ENCODE measurements at places on chromosomes 5 and 9.
A peak's percentile ranks its signal among the peaks of the same experiment; 100 is the strongest.

DNA sequence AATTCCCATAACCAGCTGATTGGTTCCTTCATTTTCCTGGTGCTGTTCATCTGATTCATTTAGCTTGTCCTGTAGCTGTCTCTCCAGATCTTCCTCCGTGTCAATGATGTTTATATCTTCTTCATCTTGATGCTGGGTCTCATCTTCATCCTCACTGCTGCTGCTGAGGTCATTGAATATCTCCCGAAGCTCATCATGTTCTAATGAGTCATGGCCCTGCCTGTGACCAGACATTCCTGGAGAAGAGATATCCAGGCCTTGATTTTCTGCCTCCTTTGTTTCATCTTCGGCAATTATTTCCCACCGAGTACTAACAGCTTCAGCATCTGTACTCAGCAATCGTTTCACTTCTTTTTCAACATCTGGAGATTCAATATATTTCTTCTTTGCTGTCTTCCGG is 1.4 kb downstream of the TAF7 start:
- no peak for DNase-seq

DNA sequence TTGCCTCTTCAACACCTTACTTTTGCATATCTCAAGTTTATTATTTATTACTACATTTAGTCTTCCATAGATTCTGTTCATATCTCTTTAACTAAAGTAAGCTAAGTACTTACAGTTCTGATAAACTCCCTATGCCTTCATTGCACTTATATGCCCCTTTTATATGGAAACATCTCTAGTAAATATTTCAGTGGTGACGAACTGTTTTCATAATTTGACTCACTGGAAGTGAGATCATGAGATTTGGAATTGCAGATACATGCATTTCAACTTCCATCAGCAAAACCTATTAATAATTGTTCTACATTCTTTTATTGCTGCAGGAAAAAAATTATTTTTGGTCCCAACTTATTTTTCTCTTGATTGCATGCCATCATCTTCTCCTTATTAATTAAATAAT is 263.5 kb downstream of the CD180 start:
- DNase-seq: no peak

DNA sequence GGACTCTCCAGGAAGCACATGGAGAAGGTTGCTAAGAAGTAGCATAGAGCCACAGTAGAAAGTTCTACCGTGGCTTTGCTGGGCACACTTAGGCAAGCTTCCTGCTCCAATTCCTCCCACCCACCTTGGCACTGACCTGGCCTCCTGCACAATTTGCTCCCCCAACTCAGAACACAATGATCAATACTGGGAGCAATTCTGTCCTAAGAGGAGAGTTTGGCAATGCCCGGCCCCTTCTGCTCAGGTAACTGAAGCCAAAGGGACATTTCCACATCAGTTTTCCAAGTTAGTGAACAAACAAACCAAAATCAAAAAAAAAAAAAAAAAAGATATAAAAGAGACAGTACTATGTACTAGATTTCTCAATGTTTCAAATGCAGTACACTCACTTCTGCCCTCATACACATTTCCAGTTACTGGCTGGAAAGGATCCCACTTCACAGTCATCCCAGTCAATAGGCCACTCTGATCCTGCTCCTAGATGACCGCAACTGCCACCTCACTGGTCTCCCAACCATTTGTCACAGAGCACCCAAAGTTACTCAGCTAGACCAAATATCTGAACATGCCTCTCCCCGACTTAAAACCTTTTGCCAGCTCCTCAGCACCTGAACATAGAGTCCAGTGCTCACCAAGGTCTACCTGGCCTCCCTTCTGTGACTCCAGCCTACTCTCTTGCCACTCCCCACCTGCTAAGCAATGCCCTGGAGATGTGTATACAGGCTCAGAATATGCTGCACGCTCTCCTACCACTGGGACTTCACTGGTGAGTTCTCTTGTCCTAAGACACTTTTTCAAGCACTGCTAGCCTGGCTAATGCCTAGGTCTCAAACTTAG is 21.3 kb downstream of the ABCA1 start:
- no peak for DNase-seq

DNA sequence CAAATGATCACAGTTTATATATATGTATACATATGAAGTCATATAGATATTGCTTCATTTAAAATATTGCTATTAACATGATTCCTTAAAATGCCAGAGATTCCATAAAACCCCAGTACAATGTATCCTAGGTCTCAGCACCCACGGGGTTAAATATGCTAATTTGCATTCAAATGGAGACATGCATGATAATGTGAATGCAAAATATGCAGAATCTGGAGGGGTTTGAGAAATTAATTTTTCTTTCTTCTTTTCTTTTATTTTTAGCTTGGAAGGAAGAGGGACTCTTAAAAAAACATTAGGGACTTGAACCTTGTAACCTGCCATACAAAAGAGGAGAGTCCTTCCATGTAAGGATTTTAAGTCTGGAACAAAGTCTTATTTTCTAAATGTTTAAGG is 211.9 kb downstream of the MEF2C start:
- no peak for DNase-seq

GRCh38 chr5:170533383-170533782 is 29.6 kb downstream of the KCNIP1 start:
- no peak for DNase-seq

- DNase-seq: no peak
Observed at GRCh38 chr5:139946006-139946405, 97.1 kb downstream of the NRG2 start.

GRCh38 chr9:126707083-126707482 is 93.4 kb downstream of the LMX1B start:
- DNase-seq: no peak

GRCh38 chr5:77266291-77266690 is 55.8 kb downstream of the PDE8B start:
- no peak for DNase-seq

- DNase-seq: no peak
Observed at GRCh38 chr5:54361691-54362411, 51.5 kb upstream of the ARL15 start.

DNA sequence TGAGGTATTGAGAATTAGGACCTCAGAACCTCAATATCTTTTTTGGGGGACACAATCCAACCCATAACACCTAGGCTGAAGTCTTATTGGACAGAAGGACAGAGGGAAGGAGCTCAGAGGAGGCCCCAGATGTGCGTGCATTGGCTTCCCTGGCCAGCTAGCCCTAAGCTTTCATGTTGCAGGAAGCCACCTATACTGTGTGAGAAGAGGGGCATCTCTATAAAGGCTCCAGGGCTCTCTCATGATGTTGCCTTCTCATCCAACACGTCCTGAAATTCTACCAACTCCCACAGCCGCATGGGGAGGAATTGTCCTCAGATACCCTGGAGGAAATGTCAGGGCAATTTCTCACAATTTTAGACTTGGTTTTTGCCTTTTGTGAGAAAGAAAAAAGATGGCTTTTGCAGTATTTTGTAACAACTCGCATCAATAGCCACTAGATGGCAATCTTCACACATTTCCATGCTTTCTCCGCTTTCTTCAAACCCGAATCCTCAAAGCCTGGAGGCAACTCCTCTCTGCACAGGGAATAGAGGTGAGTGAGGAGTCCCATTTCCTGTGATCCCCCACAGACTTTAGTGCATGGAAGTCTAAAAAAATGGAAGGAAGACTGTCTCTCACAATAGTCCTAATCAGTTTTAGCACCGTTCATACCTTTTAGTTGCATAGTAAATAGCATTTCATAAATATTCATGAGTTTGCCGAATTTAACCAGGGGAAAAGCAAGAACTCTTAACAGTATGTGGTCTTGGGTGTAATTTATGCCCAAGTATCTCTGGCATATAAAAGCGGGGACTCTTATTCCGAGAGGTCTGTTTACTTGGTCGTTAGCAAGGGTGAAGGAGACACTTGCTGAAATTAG is 7.4 kb upstream of the PPP3R2 start:
- peak; percentile 21 for DNase-seq

DNA sequence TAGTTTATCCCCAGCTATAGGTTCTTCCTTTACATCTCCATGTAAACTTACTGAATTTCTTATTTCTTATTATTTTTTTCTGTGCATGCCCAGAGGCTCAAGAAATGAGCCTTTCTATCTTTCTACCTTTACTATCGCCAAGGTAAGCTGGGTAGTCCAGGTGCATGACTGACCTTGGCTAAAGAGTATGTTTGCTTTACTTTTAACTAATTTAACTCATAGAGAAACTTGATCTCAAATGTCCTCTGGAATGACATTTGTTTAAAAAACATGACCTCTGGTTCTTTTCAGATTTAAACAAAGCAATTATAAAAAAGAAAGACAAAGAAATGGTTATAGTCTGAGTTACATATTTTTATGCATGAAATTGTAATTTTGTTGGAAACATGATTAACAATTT is 397 bp downstream of the C6 start:
- no peak for DNase-seq

DNA sequence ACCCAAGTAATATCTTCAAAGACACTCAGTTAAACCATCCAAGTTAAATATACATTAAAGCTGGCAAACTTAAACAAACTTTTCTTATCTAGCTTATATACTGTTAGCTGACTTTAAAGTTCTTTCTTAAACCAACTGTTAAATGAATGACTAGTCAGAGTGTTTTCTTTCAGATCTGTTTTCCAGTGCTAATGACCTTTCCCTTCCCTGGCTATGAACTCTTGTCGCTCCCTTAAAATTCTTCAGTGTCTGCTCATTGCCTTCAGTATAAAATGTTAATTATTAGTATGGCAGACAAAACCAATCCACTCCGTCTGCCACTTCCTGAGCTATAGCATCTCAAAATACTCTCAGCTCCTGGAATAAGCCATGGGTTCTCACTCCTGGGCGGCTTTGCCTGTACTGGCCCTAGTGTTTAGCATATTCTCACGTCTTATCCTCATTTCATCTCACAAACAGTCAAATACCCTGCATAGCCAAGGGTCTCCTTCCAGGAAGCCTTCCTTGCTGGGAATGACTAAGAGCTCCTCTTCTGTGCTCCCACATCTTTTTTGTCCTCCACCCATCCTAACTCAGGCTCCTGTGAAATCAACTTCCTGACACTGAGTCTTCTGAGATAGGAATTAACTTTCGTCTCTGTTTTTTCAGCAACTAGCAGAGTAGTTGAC is 87.7 kb downstream of the VCAN start:
- DNase-seq: no peak

DNA sequence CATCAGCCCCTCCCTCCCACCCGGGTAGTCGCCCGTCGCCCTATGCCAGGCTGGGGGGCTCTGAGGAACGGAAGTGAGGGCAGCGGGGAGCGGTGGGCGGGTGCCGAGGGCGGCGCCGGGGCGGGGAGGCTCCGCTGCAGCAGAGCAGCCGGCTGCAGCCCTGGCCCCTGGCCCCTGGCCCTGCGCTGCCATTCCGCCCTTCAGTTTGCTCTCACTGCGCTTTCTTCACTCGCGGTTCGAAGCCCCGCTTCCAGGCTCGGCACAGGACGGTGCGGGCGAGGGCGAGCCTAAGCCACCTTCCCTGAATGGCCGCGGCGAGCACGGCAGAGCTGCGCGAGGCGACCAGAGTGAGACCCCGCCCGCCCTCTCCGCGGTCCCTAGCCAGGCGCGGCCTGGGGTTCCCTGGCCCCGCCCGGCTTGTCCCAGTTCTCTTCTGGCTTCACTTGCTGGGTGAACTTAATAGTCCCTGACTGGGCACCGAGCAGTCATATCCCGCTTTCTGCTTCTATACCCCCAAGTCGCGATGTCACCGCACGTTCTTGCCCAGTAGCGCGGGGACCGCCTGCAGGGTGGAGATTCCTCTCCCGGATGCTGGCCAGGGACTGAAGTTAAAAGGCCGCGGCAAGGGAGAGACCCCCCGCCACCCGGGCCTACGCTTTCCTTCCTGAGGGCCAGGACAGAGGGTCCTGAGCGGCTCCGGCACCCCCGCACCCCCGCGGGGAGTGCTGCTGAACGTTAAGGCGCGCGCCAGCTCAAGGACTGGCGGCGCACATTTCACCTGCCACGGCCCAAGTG is 623 bp upstream of the TRIM36 start:
- DNase-seq: peak; percentile 12

DNA sequence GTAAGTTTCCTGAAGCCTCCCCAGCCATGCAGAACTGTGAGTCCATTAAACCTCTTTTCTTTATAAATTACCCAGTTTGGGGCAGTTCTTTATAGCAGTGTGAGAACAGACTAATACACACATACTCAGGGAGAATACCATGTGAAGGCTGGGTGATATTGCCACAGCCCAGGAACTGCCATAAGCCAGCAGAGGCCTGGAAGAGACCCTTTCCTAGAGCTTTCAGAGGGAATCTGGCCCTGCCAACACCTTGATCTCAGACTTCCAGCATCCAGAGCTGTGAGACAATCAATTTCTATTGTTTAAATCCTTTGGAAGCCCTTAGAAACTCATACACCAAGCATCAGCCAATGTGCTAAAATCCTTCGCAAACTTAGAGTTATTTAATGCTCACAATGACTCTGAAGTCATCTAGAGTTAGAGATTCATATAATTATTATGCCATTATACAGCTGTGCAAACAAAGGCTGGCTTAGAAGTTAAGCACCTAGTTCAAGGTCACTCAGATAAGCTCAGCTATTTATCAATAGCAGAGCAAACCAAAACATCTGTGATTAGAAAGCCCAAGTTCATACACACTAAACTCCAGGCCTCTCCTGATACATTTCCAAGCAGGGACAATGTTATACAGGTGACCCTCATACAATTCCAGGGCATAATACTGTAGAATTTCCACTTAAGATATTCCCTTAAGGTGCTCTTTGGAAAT is 531.8 kb upstream of the DAP start:
- no peak for DNase-seq

GRCh38 chr9:112535811-112536210 is 49.2 kb downstream of the KIAA1958 start:
- DNase-seq: no peak

DNA sequence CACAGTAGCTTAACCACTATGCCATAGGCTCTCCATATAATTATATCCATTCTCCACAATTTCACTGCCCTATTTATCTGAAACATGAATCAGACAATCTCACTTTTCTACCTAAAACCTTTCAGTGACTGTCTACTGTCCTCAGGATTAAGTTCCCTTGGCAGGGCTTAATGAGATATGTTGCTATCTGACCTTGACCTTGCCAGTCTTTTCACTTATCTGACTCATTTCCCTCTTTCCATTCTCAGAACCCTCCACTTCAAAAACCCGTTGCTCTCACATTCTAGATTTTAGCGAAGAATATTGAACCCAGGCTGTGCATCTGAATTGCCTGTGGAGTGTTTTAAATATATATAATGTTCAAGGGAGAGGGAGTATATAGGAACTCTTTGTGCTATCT is 452.1 kb upstream of the MPDZ start:
- DNase-seq: no peak

- peak; percentile 65 for DNase-seq
Observed at GRCh38 chr5:16456103-16456832, 9.3 kb downstream of the ZNF622 start.

GRCh38 chr9:118529210-118529609 is 825.0 kb downstream of the TLR4 start:
- no peak for DNase-seq

DNA sequence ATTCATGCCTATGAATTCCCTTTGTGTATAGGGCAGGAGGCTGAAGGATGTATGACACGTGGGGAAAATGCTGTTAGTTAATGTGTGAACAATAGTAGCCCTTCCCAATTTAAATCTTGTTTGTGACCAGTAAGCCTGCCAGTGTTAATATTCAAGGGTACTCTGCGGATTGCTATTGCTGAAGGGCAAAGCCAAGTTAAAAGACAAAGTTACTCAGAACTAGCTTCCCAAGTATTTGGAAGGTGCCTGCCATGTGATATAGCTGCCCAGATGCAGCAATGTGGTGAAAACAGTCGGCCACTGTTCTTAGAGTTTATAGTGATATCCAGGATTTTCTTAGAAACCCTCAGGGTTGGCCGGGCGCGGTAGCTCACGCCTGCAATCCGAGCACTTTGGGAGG is 34.6 kb downstream of the MARVELD2 start:
- DNase-seq: no peak

Data from activated CD4-positive, alpha-beta T cell treated with anti-CD3 and anti-CD28 coated beads, Interleukin-2, Interleukin-4, amounts not matched to agents 100 ng/mL and 50 ng/mL, durations not matched to agents 16 hours and 8 hours (primary cell).